ENCODE measurements at places on chromosomes 6 and 20.

DNA sequence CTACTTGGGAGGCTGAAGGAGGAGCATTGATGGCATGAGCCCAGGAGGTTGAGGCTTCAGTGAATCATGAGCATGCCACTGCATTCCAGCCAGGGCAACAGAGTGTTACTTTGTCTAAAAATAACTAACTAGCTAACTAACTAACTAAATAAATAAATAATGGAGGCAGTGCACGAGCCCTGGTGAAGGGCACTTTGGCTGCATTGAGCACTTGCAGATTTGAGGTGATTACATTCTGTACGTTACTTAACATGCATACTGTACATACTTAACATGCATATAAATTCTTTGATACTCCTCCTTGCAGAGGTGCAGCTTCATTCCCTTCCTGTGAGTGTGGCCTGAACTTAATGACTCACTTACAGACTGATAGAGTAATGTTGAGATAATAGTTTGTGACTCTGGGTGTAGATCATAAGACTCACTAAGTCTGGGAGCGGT is 10.7 kb downstream of the HLA-A start:
- DNase-seq, result no peak

- no peak for DNase-seq
Observed at GRCh38 chr20:24124003-24124402, 135.4 kb upstream of the GGTLC1 start.

- no peak for DNase-seq
Observed at GRCh38 chr6:6377621-6378020, 57.2 kb upstream of the F13A1 start.

- DNase-seq, result no peak
Observed at GRCh38 chr20:1712634-1713624, 55.4 kb upstream of the SIRPG start.

DNA sequence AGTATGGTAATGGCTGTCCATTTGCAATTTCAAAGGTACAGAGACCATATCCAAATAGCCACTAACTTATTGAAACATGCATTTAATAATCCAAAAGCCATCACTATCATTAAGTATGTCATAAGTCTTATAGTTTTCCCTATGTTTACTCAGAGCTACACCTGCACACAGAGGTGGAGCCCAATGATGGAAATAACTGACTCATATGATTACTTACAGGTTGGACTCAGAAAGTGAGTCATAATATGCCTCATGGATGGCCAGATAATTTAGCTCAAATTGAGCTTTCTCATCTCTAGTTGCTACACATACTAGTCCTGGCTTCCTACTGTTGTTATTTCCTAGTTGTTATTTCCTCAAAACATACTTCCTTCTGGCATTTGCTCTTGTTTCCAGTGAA is 104.4 kb upstream of the KHDRBS2 start:
- DNase-seq, result no peak

DNA sequence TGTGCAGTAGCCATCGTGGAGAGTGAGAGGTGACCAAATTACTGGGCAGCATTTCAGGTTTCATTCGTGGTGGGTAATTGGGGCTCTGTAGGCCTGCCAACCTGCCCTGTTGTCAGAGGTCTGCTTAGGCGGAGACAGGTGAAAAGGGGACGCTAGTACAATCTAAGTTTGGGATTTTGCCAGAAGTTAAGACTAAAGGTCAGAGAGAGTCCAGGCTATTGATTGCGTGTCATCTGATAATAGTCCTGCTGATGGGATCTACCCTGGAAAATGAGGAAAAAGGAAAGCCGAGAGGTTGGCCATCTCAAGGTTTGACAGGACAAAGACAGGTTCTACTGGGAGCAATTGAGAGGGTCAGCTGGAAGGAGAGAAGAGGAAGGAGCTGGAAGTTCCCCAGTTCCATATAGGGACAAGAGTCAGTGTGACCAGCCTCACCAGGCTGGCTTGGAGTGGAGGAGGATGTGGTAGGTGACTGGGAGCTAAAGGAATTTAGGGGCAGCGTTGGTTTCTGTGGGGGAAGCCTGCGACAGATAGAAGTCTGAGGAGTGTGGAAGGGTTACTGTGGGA is 10.9 kb downstream of the ARFGEF2 start:
- no peak for DNase-seq

DNA sequence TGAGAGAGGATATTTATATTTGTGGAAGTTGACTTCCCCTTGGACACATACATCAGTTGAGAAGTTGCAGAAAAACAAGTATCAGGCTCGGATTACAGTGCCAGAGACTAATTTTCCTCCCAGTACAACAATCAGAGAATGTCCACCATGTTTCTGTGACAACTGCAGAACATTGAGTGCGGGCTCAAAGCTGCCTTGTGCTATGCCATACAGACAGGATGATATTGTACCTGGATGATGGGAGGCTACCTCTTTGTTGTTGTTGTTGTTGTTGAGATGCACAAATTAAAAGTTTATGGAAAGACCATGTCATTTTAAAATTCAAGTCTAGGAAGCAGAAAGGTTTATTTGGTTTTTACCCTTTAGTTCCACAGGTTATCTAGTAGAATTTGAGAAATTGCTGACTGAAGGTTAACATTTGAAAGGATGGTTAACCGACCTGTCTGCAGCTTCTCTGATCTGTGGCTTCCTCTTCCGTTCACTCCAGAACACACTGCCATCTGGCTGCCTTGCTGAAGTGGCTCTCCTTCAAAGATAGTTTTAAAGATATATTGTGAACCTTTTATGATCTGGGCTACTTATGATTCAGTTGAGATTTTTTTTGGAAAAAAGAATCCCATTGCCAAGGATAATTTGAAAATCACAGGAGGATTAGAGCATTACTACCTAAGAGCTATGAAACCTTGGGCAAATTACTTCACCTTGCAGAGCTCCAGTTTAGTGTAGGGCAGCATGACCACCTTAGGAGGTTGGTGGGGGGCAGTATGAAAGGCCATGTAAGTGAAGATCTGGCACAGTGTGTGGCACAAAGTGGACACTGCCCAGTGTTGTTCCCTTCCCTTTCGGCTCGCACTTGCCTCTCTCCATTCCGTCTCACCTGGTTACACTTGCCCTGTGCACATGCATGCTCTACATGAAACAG is 15.9 kb downstream of the TMEM200A start:
- no peak for DNase-seq

- DNase-seq, result no peak
Observed at GRCh38 chr20:53343448-53343847, 250.2 kb downstream of the ZNF217 start.

Measured in activated T-cell treated with anti-CD3 and anti-CD28 coated beads, Interleukin-2, amount 50 U/mL, for 1 hour (primary cell).